ENCODE measurements at places on chromosomes 12 and 14. TPM values are rescaled to one million over a fixed set of nuclear protein-coding genes. Genes with fewer than 3 reads are reported as not detected.

- DNase-seq, result peak; percentile 88
These were observed 3.1 kb downstream of the ADCY4 start for GRCh38 chr14:24331731-24332267.

- no peak for DNase-seq
These were observed 151.6 kb upstream of the SYT1 start for GRCh38 chr12:78712834-78713481.

DNA sequence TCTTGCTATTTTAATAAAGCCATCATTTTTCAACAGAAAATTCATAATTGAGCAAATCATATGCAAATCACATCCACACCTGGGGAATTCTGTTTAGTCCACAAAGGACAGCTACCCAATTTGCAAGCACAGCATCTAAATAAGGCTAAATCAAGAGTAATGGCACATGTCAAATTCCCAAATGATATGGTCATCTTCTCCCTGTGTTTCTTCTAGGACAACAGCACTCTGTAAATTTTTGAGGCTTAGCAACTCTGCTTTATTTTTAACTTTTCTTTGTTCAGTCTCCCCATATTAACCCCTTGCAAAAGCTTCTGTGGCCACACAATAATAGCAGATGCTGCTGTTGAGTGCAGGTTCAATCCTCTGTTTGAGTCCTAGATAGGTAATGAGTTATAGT is 155.6 kb upstream of the DAAM1 start:
- no peak for DNase-seq

DNA sequence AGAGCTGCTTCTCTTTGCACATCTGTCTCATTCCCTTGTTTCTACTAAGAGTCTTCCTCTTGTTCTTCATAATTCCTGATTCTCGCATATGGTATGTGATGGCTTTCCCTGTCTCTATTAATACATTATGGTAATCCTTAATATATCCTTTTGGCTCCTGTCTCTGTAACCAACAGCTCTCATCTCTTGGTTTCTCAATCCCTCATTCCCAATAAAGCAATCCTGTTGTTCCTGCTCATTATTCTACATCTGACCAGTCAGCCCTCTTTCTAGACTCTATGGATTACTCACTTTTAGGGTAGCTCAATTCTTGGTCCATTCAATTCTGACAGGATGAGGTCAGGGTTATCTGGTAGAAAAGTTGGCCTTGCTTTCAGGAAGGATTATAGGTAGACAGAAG is 349.9 kb downstream of the LRIG3 start:
- no peak for DNase-seq

DNA sequence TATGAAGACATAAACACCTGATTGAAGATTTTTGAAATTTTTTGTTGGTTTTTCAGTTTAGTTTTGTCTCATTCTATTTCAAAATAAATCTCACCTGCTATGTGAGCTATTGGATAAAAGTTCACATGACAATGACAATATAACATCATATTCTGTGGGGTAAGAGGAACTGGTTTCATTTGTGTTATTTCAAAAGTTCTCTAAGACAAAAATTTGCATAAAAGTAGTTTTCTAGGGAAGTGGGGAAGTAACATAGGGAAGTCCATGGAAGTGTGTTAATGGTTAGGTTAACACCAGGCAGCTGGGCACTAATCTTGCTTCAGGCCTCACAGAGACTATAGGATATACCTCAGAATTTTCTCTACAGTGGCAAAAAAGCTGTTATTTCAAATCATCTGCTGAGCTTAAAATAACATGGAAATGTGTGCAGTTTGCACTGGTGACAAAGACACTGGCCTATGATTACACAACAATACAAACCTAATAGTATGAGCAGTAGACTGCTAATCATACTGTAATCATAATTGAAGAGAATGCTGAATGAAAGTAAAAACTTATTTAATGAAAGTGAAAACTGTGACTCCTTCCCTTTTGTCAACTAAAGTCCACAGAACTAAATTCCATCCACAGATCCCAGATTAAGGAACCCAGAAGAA is 710.6 kb upstream of the TMEM132C start:
- DNase-seq, result no peak

DNA sequence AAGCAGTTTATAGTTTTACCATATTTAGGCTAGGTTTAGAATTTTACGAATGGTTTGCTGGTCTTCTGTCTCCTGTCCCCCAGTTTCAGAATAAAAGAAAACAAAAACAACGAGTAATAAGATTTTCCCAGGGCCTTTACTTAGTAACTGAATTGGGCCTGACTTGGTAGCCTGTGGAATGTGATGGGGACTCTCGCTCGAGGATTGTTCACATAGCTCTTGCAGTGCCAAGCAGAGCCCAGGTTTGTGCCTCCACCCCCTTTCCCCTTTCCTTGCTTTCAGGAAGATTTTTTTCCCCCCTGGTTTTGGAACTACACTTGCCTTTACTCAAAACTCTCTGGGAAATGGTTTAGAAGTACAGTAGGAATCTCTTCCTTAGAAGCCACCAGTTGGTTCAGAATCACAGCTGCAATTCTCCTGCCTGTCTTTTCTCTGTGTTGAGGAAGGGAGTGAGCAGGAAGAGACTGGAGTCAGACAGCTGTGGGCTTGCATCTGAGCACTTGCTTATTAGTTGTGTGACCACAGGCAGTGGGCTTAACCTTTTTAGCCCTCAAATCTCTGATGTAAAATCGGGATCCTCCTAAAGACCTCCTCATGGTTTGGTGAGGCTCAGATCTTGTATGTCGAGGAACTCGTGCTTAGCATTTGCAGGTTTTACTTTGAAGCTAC is 501.2 kb downstream of the PCNX1 start:
- DNase-seq, result no peak

DNA sequence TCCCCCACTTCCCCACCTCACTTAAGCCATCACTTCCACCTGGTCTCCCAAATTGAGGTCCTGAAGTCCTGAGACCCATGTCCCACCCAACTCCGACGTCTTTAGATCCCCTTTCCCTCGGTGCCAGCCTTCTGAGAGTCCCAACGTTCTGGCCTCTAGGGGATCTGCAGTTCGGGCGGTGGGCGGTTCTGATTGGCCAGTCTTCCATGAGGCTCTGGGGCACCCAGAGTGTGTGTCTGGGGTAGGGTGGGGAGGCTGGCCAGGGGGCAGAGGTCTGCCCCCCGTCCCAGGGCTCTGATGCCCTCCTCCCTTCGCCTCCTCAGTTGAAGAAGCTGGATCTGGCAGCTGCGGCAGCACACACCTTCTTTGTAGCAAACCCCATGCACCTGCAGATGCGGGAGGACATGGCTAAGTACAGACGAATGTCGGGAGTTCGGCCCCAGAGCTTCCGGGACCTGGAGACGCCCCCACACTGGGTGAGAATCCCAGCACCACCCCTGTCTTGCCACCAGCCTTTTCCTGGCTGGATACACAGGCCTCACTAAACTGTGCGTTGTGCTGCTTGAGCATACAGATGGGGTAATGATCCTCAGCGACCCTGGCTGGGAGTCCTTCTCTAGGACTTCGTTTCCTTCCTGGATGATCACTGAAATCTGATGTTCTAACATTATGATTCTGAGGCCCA is 1.5 kb downstream of the P3H3 start:
- no peak for DNase-seq

GRCh38 chr14:52271538-52271937 is 4.0 kb downstream of the PTGDR start:
- DNase-seq, result no peak

- no peak for DNase-seq
These were observed 300 bp upstream of the CCND2 start for GRCh38 chr12:4273273-4273651.

GRCh38 chr12:12538535-12538934 is 24.1 kb downstream of the DUSP16 start:
- DNase-seq, result no peak

TCL1B gene
- total RNA-seq, result 1.1 TPM

RASSF9 gene
- 4.9 TPM for total RNA-seq

PDE3A gene
- 9.8 TPM for total RNA-seq

RERG gene
- total RNA-seq, result 43.1 TPM

KLRD1 gene
- 40.9 TPM for total RNA-seq

FSCB gene
- not detected for total RNA-seq

TAS2R8 gene
- not detected for total RNA-seq
